ENCODE measurements at places on chromosomes 13 and 19.

GRCh38 chr13:32639502-32640105, 53.4 kb downstream of the PDS5B start:
- peak; percentile 41 for DNase-seq

DNA sequence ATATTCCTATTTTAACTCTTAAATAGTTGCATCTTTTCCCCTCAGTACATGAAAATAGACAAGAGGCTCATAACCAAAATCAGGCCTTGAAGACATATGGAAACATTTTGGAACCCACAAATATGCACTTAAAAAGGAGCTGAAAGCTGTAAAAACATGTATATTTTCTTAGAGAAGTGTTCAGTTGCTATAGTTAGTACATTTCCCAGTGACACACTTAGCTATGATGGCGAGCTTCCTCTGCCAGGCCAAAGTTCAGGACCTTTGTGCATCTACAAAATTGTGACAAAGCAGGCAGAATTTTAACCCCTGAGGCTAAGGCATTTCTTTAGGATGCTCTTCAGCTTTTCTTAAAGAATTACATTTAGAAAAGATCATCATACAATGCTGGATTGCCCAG, 54.5 kb downstream of the RCBTB2 start:
- DNase-seq = no peak

GRCh38 chr19:35729763-35730162, 12.0 kb downstream of the KMT2B start:
- DNase-seq = no peak

- DNase-seq = no peak
These were observed 579.4 kb upstream of the PRR20A start for GRCh38 chr13:56561327-56561726.

DNA sequence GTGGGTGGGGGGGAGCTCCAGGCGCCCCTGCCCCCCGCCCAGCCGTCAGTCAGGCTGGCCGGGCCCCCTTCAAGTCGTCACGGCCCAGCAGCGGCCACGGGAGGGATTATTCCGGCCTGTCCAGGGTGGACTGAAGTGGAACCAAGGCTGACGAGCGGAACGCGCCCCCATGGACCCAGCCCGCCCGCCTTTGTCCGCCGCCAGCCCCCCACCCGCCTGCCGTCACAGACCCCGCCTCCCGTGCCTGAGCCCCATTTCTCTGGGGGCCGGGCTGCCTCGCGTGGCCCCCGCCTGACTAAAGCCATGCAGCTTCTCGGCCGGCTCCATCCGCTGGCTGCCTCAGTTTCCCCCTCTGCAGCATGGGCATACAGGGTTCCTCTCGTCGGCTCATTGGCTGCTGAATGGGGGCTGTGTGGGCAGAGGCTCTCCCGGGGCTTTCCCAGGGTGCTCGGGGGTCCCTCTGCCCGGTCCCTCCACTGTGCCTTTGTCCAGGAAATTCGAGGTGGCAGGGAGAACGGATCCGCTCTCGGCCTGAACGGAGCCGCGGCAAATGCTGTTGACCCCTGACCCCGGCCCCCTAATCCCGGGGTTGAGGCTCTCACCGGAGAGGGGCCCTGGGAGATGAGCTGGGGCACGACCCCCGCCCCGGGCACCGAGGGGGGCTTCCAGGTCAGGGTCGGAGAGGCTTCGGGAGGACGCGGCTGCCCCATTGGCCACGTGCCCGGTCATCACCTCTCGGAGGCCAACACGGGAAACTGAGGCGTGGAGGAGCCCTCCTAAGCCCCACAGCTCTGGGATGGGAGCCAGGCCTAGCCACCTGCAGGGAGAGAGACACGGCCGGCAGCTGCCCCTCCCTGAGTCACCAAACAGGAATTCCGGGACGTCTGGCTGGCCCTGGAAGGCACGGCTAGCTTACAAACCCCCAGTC, 27.4 kb downstream of the EFNA2 start:
- DNase-seq = no peak

DNA sequence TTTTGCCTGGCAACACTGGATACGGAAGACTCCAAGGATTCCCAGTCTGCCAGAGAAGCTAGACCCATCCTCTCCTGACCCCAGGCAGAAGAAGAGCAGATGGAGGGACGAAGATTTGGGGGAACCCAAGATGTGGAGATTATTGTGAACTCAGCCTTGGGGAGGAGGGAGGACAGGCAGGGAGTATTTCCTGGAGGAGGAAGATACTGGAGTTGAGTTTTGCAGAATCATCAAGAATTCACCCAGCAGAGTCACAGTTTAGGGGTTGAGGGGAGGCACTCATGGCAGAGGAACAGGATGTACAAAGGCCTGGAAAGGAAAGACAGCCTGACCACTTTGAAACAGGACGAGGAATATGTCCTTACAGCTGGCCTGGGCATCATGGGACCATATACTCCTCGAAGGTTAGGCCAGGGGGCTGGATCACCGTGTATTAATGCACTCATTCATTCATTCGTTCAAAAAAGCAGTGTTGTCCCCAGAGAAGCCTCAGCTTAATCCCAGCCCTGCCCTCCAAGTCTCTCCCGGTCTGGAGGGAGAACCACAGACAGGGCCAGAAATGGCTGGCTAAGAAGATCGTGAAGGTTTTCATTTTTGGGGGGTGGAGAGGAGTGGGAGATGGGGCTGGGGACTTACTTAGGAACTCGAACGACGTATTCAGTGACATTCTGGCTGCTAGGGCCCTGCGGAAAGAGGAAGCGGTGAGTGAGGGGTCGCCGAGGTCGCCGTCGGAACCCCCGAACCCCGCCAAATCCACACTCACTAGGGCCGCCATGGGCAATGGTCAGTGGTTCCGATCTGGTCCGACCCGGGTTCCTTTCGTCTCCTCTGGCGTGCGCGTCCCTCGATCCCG, 517 bp downstream of the GTF2F1 start:
- DNase-seq = no peak

GRCh38 chr13:48603375-48603774, 50.4 kb upstream of the CYSLTR2 start:
- DNase-seq = no peak

DNA sequence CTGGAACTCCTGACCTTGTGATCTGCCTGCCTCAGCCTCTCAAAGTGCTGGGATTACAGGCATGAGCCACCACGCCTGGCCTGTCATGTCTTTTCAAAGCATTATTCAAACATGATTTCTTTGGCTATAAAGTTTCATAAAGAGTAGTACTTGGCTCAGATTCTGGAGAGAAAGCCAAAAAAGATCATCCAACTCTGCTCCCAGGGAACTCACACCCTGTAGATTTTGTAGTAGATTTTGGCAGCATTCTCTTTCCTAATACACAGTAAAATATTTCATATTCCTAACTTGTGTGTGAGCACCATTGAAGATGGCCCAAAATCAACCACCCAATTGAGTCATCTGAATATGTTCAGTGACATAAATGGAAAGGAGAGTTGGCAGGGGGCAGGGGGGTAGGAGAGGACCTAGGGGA, 48.4 kb downstream of the CAB39L start:
- no peak for DNase-seq

DNA sequence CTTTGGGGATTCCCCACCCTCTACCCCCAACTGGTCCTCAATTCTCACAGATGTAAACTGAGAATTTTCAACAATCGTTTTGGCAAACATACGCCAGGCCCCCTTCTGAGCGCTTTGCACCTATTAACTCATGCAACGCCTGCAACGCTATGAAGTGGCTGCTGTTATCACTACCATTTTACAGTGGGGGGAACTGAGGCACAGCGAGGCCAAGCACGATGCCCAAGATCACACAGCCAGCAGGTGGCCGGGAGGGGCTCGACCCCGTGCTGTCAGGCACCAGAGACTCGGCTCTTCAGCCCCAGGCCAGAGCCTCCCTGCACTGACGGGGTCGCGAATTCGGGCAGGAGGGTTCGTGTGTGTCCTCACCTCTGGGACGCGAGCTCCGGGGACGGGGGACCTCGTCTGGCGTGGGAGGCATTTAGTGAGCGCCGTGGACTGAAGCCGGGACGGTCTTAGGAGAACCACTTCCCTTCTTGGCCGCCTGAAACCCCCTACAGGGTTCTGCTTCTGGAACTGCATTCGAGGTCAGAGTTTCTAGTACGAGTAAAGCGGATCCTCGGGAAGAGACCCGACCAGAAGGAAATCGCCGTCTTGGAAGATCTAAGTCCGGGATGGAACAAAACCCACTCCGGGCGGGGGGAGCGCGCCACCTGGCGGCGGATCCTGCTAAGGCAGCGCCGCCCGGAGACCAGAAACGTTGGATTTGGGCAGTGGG, 21.0 kb downstream of the ZNF114 start:
- peak; percentile 75 for DNase-seq

DNA sequence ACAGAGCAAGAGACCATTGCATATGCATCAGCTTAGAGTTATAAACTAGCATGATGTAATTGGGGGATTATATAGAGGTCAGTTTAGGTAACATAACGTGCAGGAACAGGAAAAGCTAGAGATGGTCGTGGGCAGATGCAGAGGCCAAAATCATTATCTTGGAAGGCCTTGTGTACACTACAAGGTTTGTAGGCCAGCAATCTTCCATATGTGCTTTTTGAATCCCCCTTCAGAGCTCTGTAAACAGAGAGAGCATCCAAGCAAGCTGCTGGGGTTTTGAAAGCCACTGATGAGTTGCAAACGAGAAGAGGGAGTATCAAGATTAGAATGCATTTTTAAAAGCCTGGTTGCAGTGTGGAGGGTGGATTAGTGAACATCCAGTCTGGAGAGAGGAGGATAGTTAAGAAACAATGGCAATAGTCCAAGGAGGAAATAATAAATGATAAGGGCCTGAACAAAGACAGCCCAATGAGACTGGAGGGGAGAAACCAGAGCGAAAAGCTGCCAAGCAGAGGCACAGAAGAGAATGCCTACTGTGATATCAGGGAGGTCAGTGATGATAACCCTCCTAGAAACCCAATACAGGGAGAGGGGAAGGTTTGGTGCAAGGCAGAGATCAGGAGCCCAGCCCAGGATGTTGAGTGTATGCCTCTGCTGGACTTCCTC, 109.6 kb downstream of the ZAR1L start:
- no peak for DNase-seq

DNA sequence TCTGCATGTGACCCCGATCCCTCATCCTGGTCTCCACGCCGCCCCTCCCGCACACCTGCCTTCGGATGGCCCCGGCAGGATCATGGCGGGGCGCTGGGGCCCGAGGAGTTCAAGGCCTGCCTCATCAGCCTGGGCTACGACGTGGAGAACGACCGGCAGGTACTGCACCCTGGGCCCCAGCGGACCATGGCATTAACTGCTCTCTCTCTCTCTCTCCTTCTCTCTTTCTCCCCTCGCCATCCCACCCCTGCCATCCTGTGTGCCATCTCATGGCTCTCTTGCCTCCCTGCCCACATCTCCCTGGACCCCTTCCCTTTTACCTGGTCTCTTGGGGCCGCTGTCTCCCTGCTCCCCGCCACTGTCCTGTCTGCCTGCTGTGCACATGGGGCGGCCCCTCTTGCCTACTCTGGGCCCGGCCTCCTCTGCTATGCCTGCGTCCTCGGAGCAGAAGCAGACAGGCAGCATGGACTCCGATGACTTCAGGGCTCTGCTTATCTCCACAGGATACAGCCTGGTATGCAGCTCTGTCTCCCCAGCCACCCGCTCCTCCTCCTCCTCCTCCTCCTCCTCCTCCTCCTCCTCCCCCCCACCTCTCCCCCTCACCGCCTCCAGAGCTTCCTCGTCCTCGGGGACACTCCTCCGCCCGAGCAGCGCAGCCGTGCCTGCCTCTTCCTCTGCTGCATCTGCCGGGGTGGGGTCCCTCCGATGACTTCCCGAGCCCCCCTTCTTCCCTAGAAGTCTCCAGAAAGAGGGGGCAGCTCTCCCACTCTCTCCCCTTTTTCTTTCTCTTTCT, 16.2 kb downstream of the CAPN12 start:
- no peak for DNase-seq
